Activated CD4-positive, alpha-beta T cell treated with anti-CD3 and anti-CD28 coated beads, Interleukin-2, amount 50 U/mL, for 48 hours (primary cell): ENCODE measurements at places on chromosomes 5 and 9.
A peak's percentile ranks its signal among the peaks of the same experiment; 100 is the strongest.

- peak; percentile 50 for DNase-seq
Observed at GRCh38 chr5:88833371-88834130, 49.4 kb downstream of the MEF2C start.

GRCh38 chr5:53277491-53277890 is 167.9 kb upstream of the MOCS2 start:
- DNase-seq, result no peak

GRCh38 chr5:176447591-176447977 is 601 bp upstream of the FAF2 start:
- no peak for DNase-seq

- DNase-seq, result no peak
Observed at GRCh38 chr9:100160021-100160420, 61.0 kb downstream of the INVS start.

DNA sequence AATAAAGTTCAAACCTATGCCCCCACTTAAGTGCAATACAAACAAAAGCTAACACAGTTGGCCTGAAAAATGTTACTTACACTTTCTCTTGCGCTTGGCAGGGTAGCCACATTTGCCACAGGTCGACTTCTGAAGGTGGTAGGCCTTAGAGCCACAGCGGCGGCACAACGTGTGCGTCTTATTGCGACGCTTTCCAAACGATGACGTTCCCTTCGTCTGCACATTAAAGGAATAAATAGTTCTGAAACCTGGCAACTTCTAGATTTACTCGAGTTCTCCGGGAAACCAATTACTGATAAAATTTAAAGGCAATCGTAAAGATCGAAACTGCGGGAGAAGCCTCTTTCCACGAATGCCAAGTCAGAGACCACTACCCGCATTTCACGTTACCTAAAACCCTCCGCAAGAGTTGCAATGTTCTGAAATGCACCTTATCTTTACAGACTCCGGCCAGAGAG is 602 bp downstream of the RPL37 start:
- peak; percentile 36 for DNase-seq

- DNase-seq, result no peak
Observed at GRCh38 chr5:135894789-135895188, 852 bp downstream of the IL9 start.

- DNase-seq, result no peak
Observed at GRCh38 chr5:10934783-10935355, 173.8 kb upstream of the DAP start.

- no peak for DNase-seq
Observed at GRCh38 chr5:32297181-32298058, 15.3 kb downstream of the MTMR12 start.

DNA sequence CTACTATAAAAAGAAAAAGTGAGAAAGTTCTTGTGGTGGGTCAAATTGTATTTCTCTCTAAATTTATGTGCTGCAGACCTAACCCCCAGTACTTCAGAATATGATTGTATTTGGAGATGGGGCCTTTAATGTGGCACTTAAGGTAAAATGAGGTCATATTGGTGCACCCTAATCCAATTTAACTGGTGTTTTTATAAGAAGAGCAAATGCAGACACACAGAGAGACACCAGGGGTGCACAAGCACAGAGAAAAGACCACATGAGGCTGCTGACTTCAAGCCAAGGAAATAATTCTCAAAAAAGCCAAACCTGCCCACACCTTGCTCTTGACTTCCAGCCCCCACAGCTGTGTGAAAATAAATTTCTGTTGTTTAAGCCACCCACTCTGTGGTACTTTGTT is 80.2 kb upstream of the HTR4 start:
- DNase-seq, result no peak

GRCh38 chr9:123852403-123852802 is 77.5 kb downstream of the DENND1A start:
- DNase-seq, result no peak

- DNase-seq, result no peak
Observed at GRCh38 chr5:64836190-64836755, 67.5 kb downstream of the CWC27 start.

GRCh38 chr5:73507062-73507461 is 8.8 kb downstream of the BTF3 start:
- no peak for DNase-seq

GRCh38 chr9:79615038-79615437 is 43.3 kb downstream of the TLE4 start:
- DNase-seq, result no peak

- DNase-seq, result no peak
Observed at GRCh38 chr5:16983972-16984371, 47.9 kb upstream of the MYO10 start.

- no peak for DNase-seq
Observed at GRCh38 chr5:124637011-124637410, 109.4 kb downstream of the ZNF608 start.

- no peak for DNase-seq
Observed at GRCh38 chr5:107812570-107813141, 141.9 kb upstream of the EFNA5 start.

DNA sequence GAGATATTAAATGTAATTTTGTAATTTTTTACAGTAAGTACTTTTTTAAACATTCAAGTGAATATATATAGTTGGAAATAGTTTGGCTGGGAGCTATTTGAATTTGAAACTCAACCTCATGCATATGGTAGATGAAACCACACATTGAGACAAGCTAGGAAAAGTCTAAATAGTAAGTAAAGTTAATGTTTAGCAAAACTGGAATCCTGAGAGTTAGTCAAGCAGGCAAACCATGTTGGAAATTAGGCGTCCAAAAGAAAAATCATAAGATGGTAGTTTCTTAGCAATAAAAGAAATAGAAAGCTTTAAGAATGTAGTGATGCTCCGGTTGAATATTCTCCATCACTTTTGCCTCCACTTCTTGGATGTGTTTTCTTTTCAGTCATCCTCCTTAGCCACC is 657.1 kb upstream of the CDH10 start:
- no peak for DNase-seq

GRCh38 chr9:115104908-115105307 is 13.0 kb downstream of the TNC start:
- no peak for DNase-seq

DNA sequence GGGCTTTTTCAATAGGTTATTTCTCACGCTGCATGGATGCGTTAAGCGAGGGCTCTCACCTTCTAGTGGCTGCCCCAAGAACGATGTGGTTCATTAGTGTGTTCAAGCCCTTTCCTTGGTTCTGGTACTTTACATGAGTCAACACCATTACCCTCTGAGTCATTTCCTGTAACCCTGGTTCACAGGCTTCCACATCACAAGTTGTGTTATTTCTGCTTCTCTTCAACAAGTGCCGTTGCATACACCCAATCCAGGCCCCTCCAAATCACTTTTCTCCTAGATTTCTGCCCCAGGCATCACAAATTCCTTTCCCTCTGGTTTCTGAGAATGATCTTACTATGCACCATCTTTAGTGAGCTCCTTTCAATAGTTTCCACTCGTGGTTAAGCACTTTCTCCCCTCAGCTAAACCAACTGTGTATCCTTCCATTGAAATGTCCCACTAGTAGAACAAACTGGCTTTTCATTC is 69.5 kb upstream of the RAD23B start:
- DNase-seq, result peak; percentile 5

GRCh38 chr5:158287643-158288271 is 428.8 kb upstream of the CLINT1 start:
- no peak for DNase-seq

DNA sequence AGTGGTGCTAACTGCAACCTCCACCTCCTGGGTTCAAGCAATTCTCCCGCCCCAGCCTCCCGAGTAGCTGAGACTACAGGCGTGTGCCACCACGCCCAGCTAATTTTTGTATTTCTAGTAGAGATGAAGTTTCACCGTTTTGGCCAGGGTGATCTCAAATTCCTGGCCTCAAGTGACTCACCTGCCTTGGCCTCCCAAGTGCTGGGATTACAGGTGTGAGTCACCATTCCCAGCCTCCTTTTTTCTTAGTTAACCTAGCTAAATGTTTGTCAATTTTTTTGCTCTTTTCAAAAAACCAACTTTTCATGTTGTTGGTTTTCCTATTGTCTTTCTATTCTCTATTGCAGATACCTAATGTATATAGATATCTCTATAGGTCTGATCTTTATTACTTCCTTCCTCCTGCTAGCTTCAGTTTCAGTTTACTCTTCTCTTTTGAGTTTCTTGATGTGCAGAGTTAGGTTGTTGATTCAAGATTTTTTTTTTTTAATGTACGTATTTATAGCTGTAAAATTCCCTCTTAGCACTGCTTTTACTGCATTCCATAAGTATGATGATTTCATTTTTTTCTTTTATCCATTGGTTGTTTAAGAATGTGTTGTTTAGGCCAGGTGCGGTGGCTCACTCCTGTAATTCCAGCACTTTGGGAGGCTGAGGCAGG is 32.9 kb downstream of the FGD3 start:
- no peak for DNase-seq

DNA sequence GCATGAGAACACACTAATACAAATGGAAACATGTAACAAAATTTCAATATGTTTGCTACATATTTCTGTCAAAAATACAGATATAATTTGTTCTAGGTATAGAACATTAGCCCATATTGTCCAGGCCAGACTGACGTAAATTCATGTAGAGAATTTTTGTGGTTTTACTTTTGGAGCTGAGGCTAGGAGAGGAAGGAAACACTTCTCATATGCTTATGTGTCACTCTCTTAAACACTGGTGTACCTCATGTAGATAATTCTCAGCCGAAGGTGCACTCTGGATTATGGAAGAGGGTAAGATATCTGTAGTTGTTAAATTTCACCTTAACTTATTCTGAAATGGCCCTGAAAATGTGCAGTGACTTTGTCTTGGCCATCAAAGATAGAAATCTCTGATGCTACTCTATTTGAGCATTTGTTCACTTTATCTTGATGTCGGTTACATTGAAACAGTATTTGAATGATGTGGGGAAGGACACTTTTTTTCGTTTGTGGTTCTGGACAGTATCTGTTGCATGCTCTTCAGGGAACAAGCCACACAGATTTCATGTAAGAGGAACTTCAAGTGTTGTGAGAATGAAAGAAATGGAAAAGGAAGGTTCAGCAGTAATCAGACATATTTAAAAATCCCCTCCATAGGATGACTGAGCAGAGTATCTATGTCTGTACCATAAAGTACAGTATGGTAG is 202.7 kb downstream of the SPATA31D1 start:
- no peak for DNase-seq

DNA sequence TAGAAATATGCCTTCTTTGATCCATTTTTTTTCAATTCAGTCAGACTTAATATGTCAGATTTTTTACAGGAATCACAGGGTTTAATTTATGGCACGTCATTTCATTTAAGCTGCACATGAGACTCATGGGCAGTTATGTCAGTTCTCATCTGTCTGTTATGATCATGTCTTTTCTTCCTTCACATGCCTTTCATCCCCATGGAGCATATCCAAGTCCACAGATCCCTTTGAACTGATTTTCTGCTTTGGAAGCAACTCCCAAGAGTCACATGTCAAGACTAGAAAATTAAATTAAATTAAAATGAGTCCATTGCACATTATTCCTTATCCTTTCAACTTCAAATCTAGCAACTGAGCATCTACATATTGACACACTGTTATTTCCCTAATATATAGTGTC is 1274.0 kb upstream of the C9orf72 start:
- no peak for DNase-seq

- no peak for DNase-seq
Observed at GRCh38 chr9:101634741-101635409, 40.1 kb upstream of the PPP3R2 start.

GRCh38 chr9:94860678-94861588 is 134.4 kb downstream of the AOPEP start:
- peak; percentile 52 for DNase-seq

DNA sequence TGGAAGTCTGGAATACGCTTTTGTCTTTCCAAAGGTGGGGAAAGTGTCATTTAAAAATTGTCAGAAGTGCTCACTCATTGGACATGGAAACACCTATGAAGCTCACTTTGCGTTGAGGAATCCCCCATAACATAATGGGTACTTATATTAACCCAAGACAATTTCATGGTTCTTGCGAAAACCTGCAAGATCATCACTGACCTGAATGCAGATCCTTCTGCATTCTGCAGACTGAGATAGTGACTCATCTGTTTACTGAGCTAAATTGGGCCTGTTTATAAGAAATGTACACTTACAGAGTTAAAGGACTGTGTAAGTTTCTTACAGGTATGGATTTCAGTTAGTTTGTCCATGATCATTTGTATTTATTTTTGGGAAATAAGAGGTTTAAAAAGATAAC is 153.0 kb downstream of the HMHB1 start:
- no peak for DNase-seq
